Activated CD4-positive, alpha-beta T cell treated with anti-CD3 and anti-CD28 coated beads, Interleukin-2, amount 10 ng/mL, durations not matched to agents 7 days and 5 days (primary cell): ENCODE measurements at places on chromosomes 13 and 19.

DNA sequence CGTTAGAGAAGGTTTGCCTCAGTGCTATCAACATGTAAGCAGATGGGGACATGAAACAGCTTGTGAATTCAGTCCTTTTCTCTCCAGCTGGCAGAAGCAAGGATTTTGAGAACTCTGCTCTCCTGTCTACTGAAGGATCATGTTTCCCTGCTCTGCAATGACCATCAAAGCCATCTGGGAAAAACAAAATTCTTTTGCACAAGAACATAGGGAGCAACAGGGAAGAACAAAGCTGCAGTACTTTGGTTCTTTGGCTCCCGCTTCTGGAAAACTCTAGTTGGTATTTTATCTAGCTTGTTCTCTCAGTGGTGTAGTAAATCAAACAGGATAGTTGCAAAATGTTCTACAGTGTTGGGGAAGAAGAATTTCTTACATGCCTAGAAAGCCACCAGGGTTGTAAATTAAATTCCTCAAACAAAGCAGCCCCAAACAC is 270.4 kb downstream of the ENOX1 start:
- no peak for DNase-seq

GRCh38 chr19:57803594-57804325 is 11.0 kb downstream of the ZNF552 start:
- no peak for DNase-seq

GRCh38 chr13:110949628-110950027 is 34.8 kb upstream of the ANKRD10 start:
- DNase-seq: no peak

DNA sequence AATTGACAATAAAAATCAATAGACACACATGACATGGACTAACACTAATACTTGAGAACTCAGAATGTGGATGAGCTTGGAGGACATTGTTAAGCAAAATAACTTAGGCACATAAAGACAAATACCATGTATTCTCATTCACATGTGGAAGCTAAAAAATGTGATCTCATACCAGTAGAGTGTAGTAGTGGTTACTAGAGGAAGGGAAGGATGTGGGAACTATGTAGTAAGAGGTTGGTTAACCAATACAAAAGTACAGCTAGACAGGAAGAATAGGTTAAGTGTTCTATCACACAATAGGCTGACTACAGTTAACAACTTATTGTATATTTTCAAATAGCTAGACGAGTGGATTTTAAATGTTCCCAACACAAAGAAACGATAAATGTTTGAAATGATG is 415.8 kb upstream of the KLF12 start:
- DNase-seq: no peak

DNA sequence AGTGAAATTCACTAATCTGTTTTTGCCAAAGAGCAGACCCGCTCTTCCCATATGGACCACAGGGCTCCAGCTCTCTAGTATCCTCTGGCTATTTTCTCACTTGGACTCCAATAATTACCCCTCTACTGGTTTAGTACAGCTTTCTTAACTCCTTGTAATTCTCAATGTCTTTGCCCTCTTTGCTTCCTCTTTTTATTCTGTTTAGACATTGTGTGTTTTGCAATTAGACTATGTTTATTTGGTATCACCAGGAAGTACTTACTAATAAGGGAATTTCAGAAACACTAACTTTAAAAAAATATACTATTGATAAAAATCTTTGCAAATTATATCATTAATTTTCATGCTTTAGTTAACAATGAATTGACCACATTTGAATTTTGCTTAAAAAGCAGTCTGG is 111.6 kb upstream of the OBI1 start:
- no peak for DNase-seq

DNA sequence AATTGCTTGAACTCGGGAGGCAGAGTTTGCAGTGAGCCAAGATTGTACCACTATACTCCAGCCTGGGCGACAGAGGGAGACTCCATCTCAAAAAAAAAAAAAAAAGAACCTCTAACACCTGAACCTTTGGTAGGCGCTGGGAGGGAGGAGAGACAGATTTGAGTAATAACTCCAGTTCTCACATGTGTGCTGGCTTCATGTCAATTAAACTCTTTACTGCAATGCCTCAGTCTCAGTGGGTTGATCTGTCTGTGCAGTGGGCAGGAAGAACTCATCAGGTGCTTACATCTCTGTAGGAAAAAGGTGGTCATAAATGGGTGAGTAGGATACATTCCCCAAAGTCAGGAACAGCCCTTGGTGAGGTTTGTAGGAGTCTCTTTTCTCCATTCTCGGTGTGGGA is 85.1 kb upstream of the ABCC4 start:
- DNase-seq: no peak

GRCh38 chr19:10555610-10555973 is 10.2 kb downstream of the KRI1 start:
- no peak for DNase-seq

DNA sequence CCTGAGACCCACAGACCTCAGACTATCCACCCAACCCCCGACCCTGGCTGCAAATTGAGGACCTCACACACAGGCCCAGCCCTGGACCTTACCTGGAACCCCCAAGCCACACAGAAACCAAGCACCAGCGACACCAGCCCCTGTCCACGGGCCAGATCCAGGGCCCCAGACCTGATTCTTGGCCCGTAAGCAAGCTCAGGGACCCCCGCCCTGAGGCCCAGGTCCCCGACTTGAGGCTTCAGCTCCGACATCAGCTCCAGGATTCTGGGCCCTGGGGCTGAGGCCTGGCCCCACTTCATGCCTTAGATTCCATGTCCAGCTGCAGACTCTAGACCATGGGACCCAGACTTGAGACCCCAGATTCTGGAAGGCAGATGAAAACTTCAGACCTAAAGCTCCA is 6.3 kb downstream of the TTYH1 start:
- DNase-seq: no peak

DNA sequence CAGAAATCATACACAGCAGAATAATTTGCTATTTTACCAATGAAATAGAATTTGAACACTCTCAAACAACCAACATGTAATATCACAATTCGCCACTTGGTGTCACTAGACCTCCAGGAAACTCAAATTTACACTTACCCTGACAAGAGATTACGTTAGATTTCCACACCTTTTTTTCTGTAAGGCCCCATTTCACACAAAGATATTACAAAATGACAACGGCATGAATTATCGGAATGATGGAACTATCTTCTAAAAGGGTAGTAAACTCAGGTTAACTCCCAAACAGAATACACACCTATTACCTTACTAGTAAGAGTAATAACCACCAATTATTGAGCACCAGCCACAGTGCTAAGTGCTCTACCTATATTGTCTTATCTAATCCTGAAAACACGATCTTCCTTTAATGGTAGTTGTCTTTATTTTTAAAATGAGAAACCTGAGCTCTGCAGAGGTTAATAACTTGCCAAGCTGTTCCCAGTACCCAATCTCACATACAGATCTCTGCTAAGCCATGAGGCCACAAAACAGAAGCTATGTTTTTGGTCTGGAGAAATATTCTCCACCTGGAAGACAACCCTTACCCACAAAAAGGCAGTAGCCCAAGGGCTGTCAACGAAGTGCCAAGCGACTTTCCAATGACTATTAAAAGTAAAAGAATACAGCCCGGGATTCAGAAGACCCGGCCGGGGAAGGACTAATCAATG is 152.4 kb downstream of the DCLK1 start:
- peak; percentile 40 for DNase-seq

DNA sequence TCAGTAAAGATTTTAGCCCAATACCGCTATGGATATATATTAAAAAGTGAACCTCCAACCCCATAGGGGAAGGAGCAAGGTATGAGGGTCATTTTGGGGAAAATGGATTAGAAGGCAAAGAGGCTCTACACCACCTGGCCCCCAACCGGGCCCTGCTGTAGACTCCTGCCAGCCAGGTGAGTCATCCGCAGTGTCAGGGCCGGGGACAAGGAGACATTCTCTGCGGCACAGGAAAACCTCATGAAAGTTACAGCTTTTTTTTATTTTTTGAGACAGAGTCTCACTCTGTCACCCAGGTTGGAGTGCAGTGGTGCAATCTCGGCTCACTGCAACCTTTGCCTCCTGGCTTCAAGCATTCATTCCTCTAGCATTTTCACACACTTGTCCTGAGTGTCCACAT is 32.0 kb downstream of the ZFR2 start:
- no peak for DNase-seq

- DNase-seq: peak; percentile 61
Observed at GRCh38 chr19:53927739-53928138, 18.7 kb downstream of the CACNG7 start.

GRCh38 chr13:109771926-109772325 is 14.5 kb downstream of the IRS2 start:
- DNase-seq: no peak

DNA sequence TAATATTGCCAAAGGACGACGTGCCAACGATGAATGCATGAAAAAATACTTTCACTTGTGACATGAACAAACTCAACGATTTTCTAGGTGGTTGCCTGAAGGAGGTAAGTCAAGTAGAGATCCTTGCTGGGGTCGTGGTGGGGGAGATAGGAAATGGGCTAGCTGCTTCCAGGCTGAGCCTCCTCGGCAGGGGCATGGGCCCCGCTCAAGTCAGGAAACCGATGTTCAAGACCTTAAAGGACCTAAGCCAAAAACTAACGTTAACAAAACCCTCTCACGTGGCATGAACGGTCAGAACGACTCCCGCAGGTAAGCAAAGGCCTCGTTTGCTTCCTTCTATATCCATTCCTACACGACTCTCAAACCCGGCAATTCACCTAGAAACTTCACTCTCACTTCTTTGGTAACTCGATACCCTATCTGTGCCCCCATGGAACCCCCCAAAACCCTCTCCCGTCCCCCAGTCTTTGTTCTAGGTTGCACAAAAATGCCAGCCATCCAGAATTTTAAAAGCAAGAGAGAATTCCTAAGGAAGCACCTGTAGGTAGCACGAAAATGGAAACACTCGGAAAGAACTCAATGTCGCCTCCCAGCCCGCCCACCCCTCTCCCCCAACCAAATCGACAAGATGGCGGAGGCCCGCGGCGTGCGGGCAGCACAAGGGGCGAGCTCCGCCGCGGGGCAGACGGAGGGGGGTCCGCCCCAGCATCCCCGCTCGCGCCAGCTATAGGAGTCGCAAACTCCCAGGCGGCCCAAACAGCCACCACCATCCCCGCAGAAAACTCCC is 13.6 kb downstream of the ACP4 start:
- peak; percentile 26 for DNase-seq

GRCh38 chr13:43805681-43806128 is 18.9 kb upstream of the ENOX1 start:
- no peak for DNase-seq

DNA sequence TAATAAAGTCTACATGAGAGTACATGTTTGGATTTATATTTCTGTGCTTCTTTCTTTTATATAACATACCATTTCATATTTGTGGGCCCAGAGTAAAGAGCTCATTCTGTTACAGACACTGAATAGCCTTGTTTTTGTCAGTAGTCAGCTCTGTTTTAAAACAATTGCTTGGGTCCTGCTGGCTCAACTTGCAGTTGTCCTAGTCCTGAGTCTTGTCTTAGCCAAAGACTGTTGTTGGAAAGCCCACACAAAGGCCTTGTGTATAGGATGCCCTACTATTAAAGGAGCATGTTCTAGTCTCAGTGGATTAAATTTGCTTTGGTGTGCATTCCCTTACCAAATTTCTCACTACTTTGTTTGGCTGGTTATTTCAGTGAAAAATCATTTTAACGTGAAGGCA is 3.8 kb upstream of the KCNRG start:
- DNase-seq: no peak

GRCh38 chr13:110506396-110506795 is 55.1 kb downstream of the RAB20 start:
- no peak for DNase-seq

GRCh38 chr13:32267836-32268439 is 47.2 kb downstream of the ZAR1L start:
- peak; percentile 53 for DNase-seq

GRCh38 chr13:112940236-112940635 is 28.8 kb upstream of the MCF2L start:
- DNase-seq: no peak

DNA sequence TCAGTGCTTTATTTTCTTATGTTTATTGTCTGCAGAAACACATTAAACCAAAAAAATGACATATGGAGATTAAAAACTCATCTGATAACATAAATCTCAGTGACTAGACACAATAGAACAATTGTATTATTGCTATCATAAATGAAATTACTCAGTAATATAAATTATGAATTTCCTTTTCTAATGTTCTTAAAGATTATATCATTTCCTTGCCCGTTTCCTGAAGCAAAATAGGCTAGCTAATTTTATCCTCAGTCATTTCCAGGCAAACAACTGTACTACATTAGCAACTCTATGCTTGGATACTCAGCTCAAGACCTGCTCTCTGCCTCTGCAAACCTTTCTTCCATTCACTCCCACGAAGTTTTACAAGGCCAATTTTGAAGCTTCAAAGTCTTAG is 61.2 kb downstream of the RFC3 start:
- no peak for DNase-seq

- no peak for DNase-seq
Observed at GRCh38 chr13:59660582-59660981, 503.1 kb downstream of the DIAPH3 start.

DNA sequence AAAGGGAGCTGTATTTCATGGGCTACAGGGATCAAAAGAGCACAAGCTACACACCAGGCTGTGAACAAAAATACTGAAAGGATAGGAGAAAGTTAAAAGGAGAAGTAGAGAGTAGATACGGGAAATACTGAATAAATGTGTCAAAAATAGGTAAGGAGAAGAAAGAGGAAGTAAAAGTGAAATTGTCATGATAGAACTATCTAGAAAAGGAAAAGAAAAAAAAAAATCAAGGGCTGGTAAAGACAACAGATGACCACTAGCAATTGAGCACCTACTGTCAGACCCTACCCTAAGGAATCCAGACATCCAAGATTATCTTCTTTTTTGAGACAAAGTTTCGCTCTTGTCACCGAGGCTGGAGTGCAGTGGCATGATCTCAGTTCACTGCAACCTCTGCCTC is 4.8 kb downstream of the RUBCNL start:
- DNase-seq: no peak

DNA sequence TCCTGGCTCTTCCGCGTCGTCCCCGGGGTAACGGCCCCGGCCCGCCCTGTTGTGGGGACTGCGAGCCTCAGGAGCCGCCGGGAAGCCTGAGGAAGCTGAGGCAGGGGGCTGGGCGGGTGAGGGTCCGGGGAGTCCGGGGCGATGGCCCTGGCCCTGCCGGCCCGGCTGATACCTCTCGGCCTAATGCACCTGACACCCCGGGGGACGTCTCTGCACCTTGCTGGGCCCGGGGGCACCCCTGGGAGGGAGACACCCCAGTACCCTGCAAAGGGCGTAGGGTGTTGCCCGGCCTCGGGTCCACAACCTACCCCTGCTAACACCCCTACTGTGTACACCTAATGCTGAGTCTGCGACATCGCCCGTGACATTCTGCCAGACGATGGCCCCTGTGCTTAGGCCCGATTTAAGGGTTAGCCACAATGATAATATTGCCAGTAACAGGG is 410 bp downstream of the PIN1 start:
- DNase-seq: no peak

DNA sequence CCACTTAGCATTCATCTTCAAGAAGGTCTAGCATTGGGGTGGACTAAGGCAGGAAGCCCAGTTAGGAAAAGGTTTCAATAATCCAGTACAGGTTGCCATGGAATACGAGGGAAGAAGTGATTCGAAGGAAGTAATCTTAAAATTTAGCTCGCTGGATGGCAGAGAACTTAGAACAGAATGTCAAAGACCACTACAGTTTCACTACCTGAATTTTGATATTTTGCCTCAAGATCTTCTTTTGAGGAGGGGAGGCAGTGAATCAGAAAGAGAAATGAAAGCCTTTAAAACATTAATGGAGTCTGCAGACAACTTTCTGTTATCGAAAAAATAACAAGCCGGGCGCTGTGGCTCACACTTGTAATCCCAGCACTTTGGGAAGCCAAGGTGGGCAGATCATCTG is 7.0 kb upstream of the RAB8A start:
- no peak for DNase-seq

GRCh38 chr13:80448725-80449124 is 107.8 kb upstream of the SPRY2 start:
- DNase-seq: no peak
